Glomerular endothelial cell (primary cell): ENCODE measurements at places on chromosomes 6 and 20.
A peak's percentile ranks its signal among the peaks of the same experiment; 100 is the strongest.

DNA sequence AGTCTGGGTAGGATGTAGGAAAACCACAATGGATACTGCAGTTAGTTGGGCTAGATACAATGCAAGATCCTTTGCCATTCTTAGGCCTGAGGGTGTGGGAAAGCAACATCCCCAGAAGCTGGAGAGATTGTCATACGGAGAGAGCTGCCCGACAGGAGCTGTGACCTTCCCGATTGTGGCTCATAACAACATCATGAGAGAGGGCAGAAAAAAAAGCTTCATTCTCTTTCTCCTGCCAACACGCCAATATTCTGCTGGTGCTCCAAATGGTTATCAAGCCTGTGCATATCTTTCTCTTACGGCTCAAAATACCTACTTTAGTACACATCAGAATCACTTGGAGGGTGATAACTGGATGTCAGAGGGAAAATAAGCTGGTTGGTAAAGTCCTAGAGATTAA lies 81.1 kb downstream of the IBTK start:
- no peak for DNase-seq

DNA sequence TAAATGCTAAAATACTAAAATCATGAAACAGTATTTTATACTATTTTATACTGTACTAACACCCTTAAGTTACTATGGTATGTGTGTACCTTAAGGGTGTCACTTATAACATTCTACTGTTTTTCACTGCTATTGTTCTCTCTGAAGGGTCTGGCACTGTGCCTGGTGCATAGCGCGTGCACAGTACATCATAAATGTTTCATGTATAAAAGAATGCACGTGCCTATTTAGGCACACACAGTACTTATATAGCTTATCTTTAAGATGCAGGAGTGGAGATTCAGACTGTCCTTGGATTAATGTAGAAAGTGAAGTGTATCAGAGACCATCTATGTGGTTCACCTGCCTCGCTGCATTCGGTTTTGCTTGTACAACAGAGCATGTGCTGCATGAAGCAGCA lies 64.0 kb upstream of the SGK1 start:
- peak; percentile 45 for DNase-seq

GRCh38 chr20:6055981-6056569 lies 2.2 kb upstream of the LRRN4 start:
- DNase-seq: no peak

DNA sequence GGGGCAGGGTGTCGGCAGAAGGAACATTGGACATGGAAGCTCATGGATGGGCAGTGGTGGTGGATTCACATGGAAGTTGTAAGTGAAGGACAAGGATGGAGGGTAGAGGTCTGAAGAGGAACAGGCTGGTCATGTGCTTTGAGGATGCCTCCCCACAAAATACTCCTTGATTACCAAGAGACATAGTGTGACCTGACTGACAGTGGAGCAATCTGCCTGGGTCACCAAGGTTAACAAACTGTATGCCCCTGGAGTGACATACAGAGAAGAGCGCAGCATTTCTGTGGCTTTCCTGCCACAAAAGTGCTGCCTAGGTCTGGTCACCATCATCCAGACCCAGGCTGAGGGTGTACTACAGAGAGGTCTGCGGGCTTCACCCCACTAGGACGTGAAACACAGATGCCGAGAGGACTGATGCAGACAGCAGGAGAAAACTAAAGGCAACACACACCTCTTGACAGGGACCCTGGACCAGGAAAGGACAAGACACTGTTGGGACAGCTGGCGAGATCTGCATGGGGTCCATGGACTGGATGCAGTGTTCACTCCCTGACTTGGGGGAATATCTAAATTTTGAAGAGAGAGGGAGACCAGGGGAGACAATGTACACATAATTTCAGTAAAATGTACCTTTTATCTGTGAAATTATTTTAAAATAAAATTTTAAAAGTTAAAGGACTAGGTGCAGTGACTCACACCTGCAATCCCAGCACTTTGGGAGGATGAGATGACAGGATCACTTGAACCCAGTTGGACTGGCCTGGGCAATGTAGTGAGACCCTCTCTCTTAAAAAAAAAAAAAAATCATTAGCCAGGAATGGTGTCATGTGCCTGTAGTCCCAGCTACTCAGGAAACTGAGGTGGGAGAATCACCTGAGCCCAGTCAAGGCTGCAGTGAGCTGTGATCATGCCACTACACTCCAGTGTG lies 64.9 kb downstream of the CSE1L start:
- DNase-seq: no peak

DNA sequence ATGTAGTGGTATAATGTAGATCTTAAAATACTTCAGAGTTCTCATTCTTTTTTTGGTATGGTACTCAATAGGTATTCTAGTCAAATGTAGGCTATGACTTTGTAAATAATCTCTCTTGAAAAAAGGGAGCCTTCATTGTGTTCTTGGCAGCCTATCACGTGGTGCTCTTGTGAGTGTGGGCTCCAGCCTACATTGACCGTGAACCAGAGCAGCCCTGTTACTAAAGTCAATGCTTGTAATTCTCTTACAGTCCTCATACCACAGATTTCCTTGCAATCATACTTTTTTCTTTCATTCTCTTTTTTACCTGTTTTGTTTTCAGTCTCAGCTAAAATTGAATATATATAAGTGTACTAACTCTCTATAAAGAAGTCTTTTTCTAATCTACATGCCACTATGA lies 31.1 kb downstream of the ARID1B start:
- DNase-seq: no peak

DNA sequence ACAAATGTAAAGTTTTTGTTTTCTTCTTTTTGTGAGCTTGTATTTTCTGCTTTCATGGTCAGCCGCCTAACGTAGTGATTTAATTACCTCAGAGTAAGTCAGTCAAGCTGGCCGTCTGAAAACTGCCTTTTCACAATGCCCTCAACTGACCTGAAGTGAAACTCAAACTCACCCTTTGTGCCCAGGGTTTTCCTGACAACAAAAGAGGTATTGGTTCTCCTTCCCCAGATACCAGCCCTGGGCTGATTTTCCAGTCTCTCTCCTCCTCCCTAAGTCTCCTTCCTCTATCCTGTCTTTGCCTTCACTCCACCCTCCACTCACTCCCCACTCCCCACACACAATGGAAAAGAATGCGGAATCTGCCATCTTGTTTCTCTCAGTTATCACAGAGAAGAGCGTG lies 184.5 kb upstream of the HEY2 start:
- DNase-seq: no peak

DNA sequence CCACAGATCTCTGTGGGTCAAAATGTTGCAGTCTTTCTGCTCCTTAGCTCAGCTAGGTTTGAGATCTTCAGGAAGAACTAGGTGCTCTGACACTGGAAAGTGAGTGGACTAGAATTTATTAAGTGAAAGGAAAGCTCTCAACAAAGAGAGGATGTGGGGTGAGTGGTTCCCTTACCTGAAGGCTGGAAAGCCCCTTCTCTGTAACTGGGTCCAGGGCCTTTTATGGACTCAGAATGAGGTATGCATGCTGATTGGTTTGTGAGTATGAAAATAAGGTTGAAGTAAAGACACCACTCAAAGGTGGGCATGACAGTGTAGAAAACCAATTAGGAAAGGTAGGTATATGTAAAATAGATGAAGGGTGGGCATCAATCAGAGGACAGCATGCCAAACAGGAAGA lies 485.5 kb downstream of the CD109 start:
- DNase-seq: no peak

DNA sequence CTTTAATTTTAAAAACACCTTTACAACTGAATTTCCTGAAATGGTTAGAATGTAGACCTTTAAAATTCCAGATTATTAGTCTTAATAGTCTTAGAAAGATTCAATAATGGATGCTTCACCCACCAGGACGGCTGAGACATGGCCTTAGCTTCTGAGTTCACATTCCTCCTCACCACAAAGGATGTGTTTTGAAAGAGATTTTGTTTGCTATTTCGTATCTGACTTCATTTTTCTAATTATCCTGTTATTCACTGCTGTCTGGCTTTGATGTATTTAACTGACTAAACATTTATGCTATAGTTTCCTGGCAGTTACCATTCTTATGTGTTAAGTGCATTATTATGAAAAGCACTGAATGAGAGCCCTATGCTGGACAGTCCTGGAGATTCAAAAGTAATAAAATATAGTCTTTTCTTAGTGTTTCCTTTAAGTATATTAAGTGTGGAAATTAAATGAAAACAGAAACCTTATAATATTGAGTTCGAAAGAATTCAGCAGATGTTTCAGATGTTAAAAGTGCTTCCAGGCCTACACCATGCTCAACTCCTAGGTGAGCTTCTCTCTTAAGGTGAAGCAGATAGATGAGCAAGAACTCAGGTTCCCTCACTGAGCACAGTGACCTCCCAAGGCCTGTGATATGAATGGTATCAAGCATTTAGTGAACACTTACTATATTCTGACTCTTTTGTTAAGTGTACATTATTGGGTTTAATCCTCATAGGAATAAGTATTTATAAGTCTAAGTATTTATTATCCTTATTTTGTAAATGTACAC lies 40.3 kb downstream of the MAP3K4 start:
- no peak for DNase-seq

GRCh38 chr6:159487636-159488035 lies 205.4 kb downstream of the SOD2 start:
- DNase-seq: no peak

GRCh38 chr6:32129297-32130088 lies 595 bp downstream of the FKBPL start:
- no peak for DNase-seq

- no peak for DNase-seq
These were observed 27.3 kb upstream of the LAMA2 start for GRCh38 chr6:128855581-128856085.

- DNase-seq: no peak
These were observed 235.9 kb downstream of the BTBD3 start for GRCh38 chr20:12153628-12154027.

- no peak for DNase-seq
These were observed 87.0 kb downstream of the HIVEP2 start for GRCh38 chr6:142857796-142858555.

DNA sequence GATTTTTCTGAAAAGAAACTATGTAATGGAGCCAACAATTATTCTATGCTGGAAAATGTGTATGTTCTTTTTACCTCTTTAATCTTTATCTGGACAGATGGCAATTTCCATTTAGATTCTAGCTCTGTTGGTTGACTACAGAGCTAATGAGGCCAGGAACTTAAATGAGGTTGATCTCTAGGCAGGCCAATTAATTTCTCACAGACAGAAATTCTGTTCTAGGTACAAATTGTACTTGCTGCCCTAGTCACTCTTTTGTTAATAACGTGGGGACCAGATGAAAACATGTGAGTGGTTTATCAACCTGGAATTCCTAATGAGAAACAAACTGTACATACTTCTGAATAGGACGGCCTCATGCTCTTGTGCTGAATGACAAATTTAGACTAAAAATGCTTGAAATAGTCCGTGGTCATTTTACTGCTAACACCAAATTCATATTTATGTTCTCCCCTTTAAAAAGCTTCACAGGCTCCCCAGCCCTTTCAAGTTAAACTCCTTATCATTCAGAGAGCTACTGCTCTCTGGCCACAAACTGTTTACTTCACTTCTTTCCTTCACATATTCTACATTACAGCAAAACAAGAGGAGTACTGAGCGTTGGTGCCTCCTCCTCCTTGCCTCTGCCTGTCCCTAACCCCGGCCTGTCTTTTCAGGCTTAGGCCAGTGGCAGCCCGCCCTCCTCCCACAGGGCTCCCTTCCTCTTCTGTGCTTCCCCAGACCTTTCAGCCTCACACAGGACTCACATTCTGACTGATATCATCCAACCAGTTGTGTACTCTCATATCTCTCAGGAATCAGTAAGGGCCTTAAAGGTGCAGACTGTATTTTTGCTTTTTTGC lies 41.4 kb downstream of the DTNBP1 start:
- DNase-seq: no peak

- no peak for DNase-seq
These were observed 76.5 kb downstream of the OTOR start for GRCh38 chr20:16824664-16825063.

DNA sequence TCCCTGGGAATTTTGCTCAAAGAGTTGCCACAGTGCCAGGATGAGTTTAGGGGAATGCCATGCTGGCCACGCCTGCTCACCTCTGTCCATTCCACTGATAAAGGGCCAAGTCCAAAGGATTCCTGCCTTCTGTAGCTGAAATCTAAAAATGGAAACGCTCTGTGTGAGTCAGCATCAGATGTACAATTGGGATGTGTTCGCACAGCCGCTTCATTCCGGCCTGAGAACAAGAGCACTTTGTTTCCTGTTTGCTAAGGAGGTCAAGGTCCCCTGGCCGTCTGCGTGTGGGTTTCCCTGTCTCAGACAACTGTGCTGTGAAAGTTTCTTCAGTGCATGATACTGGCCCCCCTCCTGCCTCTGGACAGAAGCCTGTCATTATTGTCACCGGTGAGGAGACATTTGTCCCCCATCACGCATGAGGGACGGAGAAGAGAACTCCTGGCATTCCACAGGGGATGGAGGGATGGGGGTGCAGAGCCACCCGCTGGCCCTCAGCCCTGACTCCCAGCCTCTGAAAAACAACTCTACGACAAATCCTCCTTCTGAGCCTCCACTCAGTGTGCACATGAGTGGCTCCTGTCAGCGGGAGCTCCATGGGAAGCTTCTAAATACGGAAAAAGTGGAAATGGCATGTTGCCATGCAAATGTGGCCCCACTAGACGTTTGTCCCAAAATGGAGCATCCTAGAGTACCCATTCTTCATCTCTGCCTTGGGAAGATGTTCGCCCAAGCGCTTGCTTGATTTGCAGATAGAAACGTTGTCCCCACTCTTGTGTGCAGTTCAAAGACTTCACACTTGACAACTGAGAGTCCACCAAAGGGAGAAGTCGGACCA lies 143.5 kb upstream of the AFDN start:
- peak; percentile 86 for DNase-seq

- no peak for DNase-seq
These were observed 16.0 kb downstream of the PDE10A start for GRCh38 chr6:165647041-165647440.

DNA sequence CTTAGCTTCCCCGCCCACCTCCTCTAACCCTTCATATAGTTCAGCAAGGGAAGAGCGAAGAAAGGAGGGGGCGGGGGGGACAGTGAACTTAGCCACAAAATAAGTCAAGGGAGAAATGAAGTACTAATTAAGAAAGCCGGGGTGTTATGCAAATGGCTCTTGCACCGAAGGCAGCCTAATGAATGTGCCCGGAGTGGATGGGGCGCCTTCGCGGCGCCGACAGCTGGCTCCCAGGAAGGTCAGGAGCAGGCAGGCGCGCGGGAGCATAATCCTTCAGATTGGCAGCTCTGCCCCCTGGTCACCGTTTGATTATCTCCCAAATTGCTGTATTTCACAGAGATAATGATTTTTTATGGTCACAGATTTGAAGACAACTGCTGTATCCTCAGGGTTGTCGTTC lies 395.1 kb downstream of the TFAP2B start:
- DNase-seq: no peak

GRCh38 chr20:54219751-54220426 lies 12.0 kb downstream of the PFDN4 start:
- no peak for DNase-seq

DNA sequence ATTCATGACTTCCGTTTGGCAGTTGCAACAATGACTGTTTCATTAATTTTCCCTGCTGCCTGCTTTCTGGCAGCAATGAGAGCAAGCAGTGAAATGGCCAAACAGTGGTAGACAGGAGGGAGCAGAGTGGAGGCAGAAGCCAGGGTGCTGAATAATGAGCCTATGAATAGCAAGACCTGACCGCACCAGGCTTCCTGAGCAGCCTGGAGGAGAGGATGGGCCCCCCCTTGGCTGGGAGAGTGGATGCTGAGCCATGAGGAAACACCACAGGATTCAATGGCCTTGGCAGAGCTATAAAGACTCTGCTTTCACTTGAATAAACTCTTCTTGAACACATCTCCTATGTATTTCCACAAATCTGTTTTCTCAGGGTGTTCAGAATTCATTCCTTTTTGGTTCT lies 68.1 kb upstream of the SNRPB2 start:
- no peak for DNase-seq
